Pancreas (tissue), 10 donors: ENCODE measurements at places on chromosomes 2 and 18. TPM values are rescaled to one million over a fixed set of nuclear protein-coding genes. Genes with fewer than 3 reads are reported as not detected.

DNA sequence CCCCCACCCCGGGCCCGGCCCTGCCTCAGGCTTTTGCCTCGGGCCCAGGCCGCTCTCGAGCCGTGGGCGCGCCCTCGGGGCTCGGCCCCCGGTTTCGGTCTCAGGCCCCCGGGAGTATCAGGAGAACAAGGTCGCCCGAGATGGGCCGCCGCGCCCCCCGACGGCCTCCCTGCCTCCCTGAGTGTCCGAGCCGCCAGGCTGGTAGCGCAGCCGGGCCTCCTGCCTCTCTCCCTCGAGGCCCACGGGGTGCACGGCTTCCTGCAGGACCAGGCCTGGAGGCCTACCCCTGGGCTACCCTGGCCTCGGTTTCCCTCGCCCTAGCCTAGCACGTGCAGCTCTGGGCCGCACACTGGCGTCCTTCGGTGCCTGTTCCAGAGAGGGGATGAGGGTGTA lies 8.4 kb downstream of the GBX2 start:
- no peak for DNase-seq

DNA sequence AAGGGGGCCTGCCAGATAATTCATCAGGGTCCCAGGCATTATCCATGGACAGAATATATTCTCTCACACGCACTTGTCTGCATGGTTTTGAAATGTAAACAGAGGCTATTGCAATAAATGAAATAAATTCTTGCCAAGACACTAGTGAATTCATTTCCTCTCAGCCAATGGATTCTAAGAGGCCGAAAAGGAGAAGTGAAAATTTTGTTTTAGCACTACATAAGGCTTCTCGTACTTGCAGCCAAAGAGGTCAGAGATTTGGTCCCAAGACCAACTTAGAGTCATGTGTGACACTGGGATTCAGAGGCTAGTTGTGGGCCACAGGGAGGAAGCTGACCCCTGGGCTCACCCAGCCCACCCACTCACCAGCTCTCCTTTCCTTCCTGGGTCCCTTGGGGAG lies 184.1 kb upstream of the GLI2 start:
- no peak for DNase-seq

- no peak for DNase-seq
Measured at GRCh38 chr2:219419331-219420197, 1.4 kb downstream of the DES start.

- DNase-seq = no peak
Measured at GRCh38 chr2:114400890-114401289, 41.6 kb upstream of the DPP10 start.

DNA sequence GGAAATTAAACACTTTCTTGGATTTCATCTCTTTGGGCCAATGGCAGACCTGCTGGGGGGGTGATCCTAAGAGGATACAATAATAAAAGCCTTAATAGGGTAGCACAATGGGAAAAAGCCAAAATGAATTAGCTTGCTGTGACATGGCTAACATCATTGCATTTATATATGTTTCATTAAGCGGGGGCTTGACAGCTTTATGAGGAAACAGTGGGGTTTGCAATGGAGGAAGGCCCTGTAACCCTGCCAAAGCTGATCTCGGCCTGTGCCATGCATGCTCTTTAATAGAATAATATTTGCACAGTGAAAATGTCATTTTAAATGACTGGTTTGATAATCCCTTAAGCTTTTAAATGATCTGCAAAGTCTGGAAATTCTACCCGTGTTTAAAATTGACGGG lies 291.5 kb downstream of the SLC4A3 start:
- DNase-seq = no peak

DNA sequence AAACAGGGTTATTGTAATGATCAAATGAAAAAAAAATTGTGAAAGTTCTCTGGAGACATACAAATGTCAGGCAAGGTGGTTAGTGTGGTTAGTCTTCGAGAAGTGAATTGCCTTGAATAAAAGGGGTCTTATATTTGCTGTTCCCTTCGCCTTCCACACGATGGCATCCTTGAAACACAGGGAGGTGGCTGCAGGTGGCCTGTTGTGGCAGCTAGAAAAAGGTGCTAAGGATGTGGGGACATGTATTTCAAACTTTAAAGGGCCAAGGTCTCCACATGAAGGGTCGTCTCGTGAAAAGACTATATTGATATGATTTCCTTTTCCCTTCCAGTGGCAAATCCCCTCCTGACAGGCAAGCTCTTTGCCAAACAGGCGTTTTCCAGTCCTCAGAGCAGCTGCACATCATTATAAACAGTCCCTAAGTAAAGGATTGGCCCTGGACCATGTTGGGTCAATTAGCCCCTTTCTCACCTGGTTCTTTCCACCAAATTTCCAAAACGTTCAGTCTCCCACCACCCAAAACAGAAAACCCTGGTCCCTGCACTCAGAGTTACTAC lies 68.5 kb downstream of the COPS8 start:
- DNase-seq = no peak

GRCh38 chr2:143901185-143901842 lies 618.6 kb downstream of the ZEB2 start:
- no peak for DNase-seq

DNA sequence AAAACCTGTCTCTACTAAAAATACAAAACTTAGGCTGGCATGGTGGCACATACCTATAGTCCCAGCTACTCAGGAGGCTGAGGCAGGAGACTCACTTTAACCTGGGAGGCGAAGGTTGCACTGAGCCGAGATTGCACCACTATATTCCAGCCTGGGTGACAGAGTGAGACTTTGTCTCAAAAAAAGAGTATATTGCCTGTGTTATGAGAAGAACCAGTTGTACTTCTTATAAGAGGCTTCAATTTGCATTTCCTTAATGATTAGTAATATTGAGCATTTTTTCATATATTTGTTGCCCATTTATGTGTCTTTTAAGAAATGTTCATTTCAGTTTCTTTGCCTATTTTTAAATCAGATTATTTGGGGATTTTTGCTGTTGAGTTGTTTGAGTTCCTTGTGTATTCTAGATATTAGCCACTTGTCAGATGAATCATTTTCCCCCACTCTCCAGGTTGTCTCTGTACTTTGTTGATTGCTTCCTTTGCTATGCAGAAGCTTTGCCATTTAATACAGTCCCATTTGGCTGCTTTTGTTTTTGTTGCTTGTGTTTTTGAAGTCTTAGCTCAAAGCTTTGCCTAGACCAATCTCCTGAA lies 75.8 kb upstream of the LRPPRC start:
- no peak for DNase-seq

DNA sequence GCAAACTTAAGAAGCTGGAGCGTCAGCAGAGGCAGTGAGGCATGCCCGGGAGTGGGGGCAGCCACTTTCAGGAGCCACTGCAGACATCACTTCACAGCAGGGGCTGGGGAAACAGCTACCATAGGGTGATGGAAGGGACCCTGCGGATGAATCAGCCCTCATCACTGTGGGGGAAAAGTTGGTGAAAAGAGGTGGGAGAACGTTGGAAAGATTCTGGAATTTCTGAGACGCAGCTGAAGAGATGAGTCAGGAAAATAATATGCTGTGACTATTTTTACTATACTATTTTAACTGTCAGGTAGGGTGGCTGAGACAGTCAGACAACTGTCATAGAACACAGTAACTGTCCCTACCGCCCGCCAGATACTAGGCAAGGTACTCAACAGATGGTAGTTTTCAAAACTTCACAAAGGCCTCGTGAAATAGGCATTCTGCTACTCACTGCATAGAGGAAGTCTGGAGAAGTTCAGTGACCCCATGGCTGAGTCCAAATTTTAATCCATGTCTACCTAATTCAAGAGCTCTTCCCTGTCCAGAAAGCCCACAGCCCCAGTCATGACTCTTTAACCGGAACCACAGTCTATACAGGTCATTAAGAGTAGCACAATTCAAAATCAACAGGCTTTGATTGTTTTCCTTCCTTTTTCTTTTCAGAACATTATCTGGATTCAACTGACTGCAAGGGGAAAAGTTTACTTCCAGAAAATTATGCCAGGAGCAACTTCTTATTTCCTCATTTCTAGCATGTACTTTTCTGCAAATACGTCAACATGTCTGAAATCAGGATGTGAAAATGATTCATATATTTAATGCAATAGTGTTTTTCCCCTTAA lies 39.3 kb upstream of the EPB41L3 start:
- DNase-seq = no peak

DNA sequence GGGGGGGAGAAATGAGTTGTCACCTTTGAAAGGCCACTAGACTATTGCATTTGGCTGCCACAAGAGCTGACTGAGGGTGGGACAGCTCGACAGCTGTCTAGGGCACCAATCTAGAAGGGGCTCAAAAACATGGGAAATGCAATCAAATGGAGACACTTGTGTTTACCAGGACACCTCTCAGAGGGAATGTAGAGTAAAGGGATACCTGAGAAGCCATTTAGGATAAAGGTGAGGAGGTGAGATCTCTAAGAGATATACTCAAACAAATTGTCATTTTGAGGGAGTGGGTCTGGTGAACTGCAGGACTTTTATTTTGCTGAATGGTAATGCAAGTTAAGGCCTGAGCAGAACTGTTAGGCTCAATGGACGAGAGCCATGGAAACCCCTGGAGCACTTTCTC lies 159.8 kb downstream of the DDX1 start:
- DNase-seq = no peak

DNA sequence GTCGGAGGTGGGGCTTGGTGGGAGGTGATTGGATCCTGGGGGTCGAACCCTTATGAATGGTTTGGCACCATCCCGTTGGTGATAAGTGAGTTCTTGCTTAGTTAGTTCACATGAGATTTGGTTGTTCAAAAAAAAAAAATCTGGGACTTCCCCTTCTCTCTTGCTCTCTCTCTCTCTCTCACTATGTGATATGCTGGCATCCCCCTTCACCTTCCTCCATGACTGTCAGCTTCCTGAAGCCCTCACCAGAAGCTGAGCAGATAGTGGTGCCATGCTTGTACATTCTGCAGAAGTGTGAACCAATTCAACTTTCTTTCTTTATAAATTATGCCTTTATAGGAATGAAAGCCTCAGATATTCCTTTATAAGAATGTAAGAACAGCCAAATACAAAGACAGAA lies 269.7 kb upstream of the APCDD1 start:
- no peak for DNase-seq

- DNase-seq = no peak
Measured at GRCh38 chr2:81551040-81551634, 1246.6 kb upstream of the LRRTM1 start.

DNA sequence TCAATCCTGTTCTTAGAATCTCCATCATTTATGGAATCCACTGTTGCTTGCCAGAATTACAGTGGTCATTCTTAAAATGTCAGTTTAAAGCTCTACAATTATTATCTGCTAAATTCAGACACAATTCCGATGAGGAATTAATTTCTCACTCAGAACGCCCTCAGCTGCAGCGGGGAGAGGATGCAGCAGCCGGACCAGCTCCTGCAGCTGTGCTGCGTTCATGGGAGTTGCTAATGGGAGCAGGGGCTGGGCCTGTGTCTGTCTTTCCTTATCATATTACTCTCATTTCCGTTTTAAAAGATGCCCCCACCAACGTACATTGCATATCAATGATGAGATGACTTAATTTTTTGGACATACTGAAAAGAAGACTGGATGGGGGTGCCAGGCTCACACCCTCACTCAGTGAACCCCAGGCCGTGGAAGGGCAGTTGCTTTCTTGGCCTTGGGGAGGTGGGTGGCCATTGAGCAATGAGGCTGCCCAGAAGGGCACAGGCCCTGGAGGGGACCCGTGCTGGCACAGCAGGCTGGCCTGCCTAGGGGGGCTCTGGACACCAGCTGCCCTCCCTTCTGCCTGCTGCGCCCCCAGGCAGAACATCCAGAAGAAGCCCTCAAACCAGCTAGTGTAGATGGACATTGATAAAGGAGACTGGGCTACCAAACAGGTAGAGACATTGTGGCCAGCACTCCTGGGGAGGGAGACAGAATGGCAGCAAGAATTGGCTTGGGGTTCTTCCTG lies 503.6 kb upstream of the MYT1L start:
- DNase-seq = no peak

- DNase-seq = no peak
Measured at GRCh38 chr2:215160081-215160480, 21.7 kb upstream of the ABCA12 start.

GRCh38 chr2:102698369-102699111 lies 63.3 kb upstream of the TMEM182 start:
- no peak for DNase-seq

- DNase-seq = no peak
Measured at GRCh38 chr2:174153757-174154680, 94.3 kb downstream of the OLA1 start.

GRCh38 chr2:179565807-179566206 lies 295.6 kb downstream of the ZNF385B start:
- no peak for DNase-seq

GRCh38 chr2:49770919-49771318 lies 616.6 kb upstream of the FSHR start:
- peak; percentile 75 for DNase-seq

DNA sequence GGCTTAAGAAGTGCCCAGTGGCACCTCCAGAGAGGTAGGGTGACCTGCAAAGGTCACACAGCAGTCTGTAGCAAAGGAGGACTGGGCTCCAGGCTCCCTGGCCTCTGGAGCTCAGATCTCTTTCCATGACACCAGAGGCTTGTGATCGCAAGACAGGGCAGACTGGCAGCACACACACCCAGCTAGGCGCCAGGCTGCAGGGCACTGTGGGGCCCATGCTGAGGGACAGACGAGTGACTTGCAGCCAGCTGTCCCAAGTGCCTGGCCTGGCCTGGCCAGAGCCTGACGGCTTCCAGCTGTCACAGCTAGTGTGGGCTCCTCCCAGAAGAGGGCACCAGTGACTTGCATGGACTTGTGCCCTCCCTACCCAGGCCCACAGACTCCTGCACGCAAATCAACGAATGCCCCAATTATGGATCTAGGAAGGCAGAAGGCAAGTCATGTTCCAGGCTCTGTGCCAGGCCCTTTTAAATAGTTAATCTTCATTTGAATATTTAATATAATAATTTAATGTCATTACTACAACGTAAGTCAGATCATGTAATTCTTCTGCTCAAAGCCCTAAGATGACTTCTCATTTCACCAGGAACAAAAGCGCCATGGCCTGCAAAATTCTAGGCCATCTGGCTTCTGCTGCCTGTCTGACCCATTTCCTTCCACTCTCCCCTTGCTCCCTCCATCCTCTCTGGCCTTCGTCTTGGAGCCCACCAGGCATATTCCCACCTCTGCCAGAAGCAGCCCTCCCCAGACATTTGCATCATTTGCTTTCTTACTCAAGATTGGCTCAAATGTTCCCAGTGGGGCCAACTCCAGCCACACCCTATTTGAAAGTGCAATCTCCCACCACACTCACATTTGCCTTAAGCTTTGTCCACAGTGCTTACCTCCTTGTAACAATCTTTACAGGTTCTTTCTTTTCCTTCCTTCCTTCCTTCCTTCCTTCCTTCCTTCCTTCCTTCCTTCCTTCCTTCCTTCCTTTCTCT lies 3.7 kb upstream of the SPEG start:
- no peak for DNase-seq

The SIX3 gene
- total RNA-seq = 0.72 TPM

The PTPRN gene
- 39.8 TPM for total RNA-seq

The DTNB gene
- total RNA-seq = 17.0 TPM

The PDE1A gene
- 1.3 TPM for total RNA-seq

The CTDSP1 gene
- 60.3 TPM for total RNA-seq

The SALL3 gene
- not detected for total RNA-seq

The IL37 gene
- not detected for total RNA-seq

The IL36RN gene
- total RNA-seq = not detected
